A549 treated with CORT108297 at 1 μM for 4 hours (cell line): ENCODE measurements at places on chromosomes 2 and 18. TPM values are rescaled to one million over a fixed set of nuclear protein-coding genes. Genes with fewer than 3 reads are reported as not detected.

NR4A2 gene
- total RNA-seq = 1.7 to 3.3 TPM (median 2.8 TPM) in 5 replicates

ATP6V1C2 gene
- total RNA-seq = 0.14 to 0.32 TPM (median 0.21 TPM) in 5 replicates

ASB18 gene
- total RNA-seq = not detected in 5 replicates

IL36B gene
- total RNA-seq = 0.09 to 0.19 TPM in 2 of 5 replicates, not detected in the others

CAPN13 gene
- total RNA-seq = 0.03 to 0.15 TPM (median 0.05 TPM) in 4 of 5 replicates, not detected in the other

MALL gene
- 134 to 158 TPM (median 138 TPM) in 5 replicates for total RNA-seq

VSNL1 gene
- total RNA-seq = not detected in 5 replicates
